ENCODE measurements at places on chromosomes 1 and 21.
A peak's percentile ranks its signal among the peaks of the same experiment; 100 is the strongest.

DNA sequence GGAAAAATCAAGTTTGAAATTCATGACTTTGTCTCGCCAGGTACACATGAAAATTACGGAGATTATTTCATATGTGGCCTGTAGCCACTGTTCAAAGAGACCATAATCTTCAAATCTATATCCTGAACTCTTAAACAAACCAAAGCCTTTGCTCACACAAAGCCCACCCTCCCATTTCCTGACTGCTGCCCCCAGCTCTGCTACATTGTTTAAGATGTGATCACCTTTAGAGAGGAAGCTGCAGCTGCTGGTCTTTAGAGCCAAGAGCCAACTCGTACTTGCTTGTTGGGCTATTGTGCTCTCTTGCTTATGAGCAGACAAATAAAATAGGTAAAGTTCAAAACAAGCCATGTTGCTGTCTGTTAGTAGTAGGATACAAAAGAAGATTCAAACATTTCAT lies 71.9 kb downstream of the DTL start:
- DNase-seq, result no peak

GRCh38 chr1:191831572-191831971 lies 326.7 kb upstream of the RGS18 start:
- DNase-seq, result no peak

- DNase-seq, result no peak
Observed at GRCh38 chr1:229032375-229032774, 238.5 kb upstream of the RAB4A start.

GRCh38 chr1:1677718-1678580 lies 14.6 kb downstream of the SLC35E2B start:
- peak; percentile 62 for DNase-seq

DNA sequence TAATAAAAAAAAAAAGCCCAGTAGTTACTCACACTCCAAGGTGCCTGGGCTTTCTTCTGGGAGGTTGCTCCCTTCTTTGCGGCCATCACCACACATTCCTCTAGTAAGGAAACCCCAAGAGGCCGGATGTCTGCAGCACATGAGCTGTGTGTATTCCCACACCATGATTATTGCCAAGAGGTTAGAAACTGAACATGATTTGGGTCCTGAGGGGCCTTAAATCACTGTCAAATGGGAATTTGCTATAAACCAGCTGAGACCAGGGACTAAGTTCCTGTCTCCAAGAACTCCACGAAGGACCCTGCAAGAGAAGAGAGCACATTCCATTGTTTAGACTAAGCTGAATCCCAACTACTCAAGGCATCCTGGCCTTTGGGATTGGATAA lies 85.3 kb upstream of the SSX2IP start:
- no peak for DNase-seq

DNA sequence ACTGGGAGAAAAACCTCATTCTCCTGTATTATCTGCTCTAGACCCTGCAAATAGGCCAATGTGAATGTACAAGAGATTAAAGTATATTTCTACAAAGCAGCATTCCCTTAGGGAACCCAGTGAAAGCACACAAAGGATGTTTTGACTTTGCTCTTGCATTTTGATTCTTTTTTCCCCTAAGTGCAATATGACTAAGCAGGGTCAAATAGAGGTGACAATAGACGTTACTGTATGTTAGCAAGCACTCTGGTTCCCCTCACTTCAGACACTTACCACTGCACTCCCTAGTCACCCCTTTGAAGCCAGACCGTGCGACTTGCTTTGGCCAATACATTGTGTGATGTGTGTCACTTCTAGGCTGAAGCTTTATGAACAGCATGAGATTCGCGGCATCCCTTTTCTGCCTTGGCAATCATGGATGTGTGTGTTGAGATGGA lies 209.7 kb downstream of the RHOU start:
- no peak for DNase-seq

DNA sequence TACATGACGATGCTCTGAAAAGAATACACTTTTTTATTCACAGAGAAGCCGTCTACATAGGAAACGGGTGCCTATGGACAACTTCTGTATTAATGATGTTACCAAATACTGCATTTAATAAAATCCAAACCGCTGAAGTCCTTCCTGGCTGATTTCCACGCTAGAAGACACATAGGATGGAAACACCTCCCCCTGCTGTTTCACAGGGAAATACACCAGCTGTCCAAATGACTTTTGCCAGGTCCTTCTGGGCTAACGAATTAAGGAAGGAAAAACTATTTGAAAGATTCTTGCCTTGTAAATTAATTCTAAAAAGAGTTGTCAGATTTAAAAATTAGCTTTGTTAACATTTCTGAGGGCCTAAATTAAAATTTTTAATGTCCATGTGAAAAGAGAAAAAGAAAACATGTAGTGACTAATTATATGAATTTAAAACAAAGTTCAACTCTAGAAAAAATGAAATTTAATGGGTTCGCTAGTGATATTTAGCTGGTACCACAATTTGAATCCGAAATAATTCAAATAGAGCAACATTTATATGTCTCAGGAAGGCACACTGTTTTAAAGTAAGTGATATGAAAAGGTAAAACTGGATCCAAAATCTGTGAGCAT lies 146.0 kb downstream of the RERE start:
- no peak for DNase-seq

GRCh38 chr1:119133987-119134386 lies 6.5 kb downstream of the WARS2 start:
- DNase-seq, result no peak

- no peak for DNase-seq
Observed at GRCh38 chr21:45525153-45525909, 16.9 kb downstream of the SLC19A1 start.
